ENCODE measurements at places on chromosomes 2 and 18.
A peak's percentile ranks its signal among the peaks of the same experiment; 100 is the strongest.

GRCh38 chr2:95359501-95359930 lies 43.0 kb upstream of the FAHD2A start:
- DNase-seq: no peak

GRCh38 chr2:49069829-49070228 lies 84.5 kb downstream of the FSHR start:
- no peak for DNase-seq

DNA sequence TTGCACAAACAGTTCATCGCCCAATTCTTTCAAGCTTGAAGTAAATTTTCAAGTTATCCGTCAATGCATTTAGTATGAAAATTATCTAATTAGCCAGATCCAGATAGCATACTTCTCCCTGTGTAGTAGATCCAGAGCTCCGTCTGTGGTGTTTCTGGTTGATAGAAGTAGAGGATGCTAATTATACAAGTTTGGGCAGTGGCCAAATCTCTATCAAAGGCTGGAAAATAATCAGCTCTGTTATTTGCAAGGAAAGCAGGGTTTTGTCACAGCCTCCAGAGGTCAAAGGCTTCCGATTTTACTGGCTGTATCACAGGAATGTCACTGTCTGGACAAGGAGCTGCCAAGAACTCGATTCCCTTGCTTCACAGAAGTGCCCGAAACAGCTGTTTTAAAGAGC lies 28.6 kb downstream of the LRRC30 start:
- DNase-seq: no peak

- no peak for DNase-seq
These were observed 20.1 kb upstream of the IGFBP5 start for GRCh38 chr2:216715402-216715974.

DNA sequence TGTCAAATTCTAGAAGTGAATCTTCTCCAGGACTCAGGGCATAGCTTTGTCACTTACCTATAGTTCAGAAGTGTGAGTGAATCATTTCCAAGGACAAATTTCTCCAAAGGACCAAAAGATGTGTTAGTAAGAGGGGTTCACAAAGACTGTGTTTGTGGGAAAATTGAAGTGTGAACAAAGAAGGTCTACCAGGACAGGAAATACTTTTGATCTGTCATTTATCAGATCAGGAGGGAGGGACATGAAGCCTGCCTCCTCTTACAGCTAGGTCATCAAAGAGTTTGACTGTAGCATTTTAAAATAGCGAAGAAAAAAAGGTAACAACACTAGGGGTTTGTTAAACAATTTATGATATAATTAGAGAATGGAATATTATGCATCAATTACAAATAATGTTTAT lies 2.0 kb upstream of the CD28 start:
- DNase-seq: no peak

- no peak for DNase-seq
These were observed 137.1 kb downstream of the ZEB2 start for GRCh38 chr2:144382849-144383248.

DNA sequence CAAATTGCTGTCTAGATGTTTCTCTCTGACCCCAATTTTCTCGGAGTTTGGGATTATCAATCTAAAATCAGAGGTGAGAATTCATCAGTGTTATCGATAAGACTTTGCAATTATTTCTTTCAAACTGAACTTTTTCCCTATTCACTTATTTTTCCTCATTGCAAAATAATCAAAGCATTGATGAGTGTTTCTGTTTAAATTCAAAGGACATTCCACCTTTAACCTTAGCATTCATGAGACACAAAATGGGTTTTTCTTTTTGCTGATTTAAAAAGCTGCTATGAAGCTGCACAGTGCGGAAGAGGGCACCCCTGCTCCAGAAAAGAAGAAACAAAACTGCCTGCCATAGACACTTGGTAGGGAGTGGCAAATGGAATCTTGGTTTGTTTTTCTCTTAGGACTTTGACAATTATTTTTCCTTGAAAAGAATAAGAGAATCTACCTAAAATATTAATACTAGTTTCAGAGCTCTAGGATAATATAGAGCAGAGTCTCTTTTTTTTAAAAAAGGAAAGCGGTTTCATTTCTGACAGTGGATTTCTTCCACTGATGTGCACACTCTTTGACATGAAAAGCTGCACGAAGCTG lies 203.4 kb downstream of the TGIF1 start:
- DNase-seq: no peak

DNA sequence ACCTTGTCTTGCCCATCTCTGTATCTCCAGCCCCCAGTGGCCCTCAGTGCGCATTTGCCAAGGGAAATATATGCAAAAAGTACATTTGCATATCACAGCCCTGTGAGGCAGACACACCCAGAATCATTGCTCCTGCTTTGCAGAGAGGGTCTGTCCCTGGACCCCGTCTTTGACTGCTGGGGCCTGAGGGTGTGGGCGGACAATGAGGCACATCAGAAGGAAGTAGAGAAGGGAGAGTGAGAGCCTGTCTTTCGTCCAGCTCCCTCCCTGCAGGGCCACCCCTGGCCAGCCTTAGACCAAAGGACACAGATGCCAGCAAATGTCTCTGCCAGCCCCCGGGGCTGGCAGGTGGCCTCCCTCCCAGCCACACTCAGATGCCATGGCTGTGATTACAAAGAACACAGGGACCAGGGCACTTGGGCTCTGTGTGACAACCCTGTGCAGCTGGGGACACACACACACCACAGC lies 516.2 kb upstream of the MYT1L start:
- DNase-seq: no peak

DNA sequence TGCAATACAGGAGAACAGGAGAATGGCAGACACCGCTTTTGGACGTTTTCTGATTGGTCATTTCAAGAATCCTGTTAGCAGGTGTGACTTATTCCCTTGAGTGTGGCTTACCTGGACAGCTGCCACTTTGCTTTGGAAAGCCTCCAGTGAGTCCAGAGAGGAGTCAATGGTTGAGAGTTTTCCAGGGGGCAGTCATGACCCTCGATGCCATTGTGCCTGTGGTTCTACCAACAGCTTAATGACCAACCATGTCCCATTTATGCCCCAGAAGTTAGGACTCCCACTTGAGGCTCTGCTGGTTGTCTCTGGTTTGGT lies 12.4 kb downstream of the IGFBP2 start:
- DNase-seq: no peak

- DNase-seq: no peak
These were observed 38.7 kb downstream of the DCDC2C start for GRCh38 chr2:3741867-3742602.

GRCh38 chr18:3207565-3207964 lies 12.2 kb downstream of the MYOM1 start:
- no peak for DNase-seq

GRCh38 chr2:172412984-172413492 lies 14.3 kb upstream of the ITGA6 start:
- DNase-seq: no peak

- DNase-seq: no peak
These were observed 253.2 kb upstream of the COL3A1 start for GRCh38 chr2:188720811-188721605.

DNA sequence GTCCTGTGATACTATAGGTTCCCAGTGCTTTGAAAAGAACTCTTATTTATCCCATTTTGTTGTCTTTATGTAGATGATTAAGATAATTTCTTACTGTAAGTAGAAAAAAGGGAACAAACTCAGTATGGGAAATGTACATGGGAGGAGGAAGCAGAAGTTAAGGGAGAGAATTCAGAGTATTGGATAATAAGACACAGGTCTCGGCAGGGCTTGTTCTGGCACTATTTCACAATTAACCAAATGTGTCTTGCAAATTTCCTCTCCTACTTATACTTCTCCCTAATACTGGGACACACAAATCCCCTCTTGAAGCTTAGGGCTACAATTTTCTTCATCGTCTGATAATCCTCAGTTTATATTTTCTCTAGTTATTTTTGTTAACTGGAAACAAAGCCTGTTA lies 744.0 kb downstream of the ADCYAP1 start:
- no peak for DNase-seq

DNA sequence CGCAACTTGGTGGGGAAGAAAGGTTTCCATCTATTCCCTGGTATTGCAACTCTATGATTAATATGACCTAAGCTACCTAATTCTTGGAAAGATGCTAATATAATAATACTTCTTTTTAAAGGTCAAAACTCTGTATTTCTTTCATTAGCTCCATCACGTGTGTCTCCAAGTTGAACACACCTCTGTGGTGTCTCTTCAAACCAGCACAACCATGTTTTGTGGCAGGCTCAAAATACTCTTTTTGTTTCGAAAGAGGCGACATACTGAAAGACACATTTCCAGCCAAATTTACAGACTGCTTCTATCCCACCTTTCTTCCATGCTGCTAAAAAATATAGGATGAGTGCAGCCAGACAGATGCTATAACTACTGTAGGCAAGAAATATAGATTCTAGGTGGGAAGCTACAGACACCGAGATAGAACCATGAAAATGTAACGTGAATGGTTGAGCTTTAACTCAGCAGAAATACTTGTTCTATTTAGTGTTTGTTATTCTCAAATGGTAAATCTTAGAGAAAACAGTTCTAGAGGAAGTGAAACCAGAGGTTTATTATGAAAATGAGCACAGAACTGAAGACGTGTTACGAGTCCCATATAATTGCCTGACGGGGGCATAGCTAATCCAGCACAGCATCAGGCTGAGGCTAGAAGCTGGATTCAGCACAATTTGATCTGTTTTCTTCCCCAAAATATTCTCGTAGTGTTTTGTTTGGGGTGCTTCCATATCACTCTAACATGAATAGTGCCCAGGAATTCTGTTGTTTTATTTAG lies 991.5 kb upstream of the FANCL start:
- no peak for DNase-seq

GRCh38 chr2:46748735-46749531 lies 166.7 kb downstream of the MCFD2 start:
- DNase-seq: peak; percentile 45

DNA sequence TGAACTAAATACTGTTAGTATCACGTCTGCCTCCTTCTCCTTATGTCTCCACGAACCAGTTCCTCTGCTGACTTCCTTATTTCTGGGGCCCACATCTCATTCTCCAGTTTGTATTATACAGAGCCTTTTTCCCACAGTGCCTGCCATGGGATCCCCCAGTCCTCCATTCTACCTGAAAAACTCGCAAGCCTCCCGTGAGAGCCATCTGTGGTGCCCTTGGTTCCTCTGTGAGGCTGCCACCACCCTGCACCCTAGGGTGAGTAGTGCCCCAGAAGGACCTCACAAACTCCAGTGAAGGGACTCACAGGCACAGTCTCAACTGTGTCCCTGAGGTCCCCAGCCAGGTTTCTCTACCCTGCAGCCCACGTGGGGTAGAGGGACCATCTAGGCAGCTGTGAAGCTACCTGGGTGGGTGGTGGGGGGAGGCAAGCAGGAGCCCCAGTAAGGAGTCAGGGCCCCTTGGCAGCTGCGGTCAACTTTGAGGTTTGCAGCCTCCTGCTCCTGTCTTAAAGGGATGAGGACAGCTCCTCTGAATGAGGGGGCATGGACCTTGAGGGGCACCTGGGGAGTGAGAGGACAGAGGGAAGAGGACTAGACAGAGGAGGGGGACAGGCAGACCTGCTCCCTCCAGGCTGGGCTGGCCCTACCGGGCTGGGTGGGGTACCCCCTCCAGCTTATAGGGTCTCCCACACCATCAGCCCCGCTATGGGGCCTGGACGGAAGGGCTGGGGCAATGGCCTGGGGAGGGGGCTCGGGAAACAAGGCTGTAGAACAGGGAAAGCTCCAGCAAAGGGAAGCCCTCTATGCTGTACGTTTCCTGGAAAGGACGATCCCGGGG lies 1.0 kb downstream of the PSTPIP2 start:
- no peak for DNase-seq

- no peak for DNase-seq
These were observed 157.4 kb downstream of the DTNA start for GRCh38 chr18:34867520-34867919.

DNA sequence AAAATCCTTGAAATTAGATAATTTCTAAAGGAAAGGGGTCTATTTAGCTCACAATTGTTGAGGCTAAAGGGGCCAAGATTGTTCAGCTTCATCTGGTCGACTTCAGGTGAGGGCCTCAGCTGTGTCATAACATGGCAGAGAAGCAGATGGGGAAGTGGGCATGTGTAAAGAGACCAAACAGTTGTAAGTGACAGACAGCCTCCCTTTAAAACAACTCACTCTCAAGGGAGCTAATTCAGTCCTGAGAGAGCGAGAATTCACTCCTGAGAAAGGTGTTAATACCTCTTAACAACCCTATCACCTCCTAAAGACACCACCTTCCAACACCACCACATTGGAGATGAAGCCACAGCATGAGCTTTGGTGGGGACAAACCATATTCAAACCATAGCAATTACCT lies 62.4 kb downstream of the KCMF1 start:
- no peak for DNase-seq

DNA sequence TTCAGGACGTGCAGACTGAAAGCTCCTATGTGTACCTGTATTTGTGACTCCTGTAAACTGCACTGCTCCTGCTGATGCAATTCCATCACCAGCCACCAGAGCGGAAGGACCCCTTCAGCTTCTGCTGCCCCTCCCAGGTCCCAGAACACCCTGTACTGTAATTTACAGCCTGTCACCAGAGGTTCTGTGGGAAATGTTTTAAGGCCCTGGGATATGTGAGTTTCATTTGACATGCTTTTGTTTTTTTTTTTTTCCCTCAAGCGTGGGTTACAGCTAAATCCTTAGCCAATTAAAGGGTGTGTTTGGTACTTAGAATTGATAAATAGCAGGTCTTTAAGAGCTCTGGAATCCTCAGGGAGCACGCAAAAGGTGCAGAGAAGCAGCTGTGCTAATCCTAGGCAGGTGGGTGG lies 79.4 kb downstream of the KCTD1 start:
- DNase-seq: no peak

DNA sequence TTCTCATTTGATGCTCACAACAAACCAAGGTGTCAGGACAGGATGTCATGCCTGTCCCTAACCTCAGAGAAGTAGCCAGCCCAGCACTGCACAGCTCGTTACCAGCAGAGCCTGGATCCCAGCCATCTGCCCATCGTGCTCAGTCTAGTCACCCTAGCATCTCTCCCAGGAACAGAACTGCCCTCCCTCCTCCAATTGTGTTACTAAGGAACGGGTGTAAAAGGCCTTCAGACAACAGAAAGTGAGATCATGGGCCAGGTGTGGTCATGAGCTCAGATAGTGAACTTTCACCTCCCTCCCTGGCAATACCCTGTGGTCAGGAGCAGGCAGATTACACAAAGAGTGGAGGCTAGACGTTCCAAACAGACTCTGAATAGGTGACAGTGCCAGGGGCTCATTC lies 111.8 kb upstream of the PPP1CB start:
- no peak for DNase-seq

- no peak for DNase-seq
These were observed 247.4 kb upstream of the CHAC2 start for GRCh38 chr2:53519918-53520841.

- no peak for DNase-seq
These were observed 19.0 kb downstream of the TWSG1 start for GRCh38 chr18:9353596-9353995.
